ENCODE measurements at places on chromosomes 2 and 18.

GRCh38 chr18:10100196-10100595, 186.4 kb downstream of the VAPA start:
- DNase-seq = no peak

GRCh38 chr2:53569957-53570727, 197.5 kb upstream of the CHAC2 start:
- DNase-seq = no peak

DNA sequence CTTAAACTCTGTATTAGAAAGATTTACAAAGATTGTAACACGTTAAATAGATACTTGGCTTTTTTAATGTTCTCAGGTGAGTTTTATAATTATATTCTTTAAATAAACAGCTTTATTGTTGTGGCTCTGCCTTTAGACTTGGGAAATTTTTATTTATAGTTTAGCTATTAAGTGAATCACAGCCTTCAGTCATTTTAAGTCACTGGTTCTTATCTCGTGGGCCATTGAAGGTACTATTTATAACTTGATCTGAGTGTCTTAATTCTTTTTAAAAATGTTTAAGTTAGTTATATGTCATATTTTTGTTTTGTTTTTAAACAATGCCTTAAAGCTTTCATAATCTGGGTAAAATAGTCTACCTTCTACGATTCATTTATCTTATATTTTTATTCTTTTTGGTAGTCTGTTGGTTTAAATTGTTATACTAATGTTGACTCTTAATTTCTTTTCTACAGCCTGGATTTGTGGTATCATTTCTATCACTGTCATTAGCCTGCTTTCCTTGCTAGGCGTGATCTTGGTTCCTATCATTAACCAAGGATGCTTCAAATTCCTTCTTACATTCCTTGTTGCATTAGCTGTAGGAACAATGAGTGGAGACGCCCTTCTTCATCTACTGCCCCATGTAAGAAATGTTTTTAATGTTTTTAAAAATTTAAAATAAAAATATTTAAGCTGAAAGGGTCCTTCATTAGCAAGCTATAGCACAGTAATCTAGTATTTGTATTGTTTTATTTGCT, 49.3 kb downstream of the SLC39A10 start:
- no peak for DNase-seq

DNA sequence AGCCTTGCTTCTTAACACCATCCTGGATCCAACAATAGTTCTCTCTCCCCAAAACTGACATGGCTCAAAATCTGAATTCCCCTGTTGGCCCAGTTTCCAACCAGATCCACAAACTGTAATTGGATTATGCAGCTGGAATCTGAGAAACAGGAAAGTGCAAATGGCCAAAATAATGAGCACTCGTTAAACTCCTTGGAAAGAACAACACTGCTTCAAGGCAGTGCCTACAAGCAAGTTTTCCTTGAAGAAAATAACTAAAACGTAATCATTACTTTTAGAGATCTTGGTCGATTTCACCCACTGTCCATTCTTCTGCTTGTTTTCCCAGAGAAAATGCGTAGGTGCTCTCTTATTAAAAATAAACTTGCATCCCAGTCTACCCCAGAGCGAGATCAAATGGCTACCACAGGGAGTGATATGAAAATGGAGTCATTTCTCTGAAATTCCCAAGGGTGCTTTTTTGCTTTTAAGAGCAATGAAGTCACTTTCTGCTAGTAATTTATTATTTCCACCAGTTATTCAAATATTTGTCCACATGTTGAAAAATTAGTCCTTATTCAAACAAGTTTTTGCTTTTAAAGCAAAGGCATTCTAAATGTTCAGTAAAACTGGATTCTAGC, 264.2 kb downstream of the C1D start:
- DNase-seq = no peak

- no peak for DNase-seq
Observed at GRCh38 chr18:2997846-2998564, 14.9 kb downstream of the LPIN2 start.

- DNase-seq = no peak
Observed at GRCh38 chr2:70835643-70836042, at the start of gene CD207. Gene CD207, minus strand, starts transcription at chr2:70835816. Its CDS starts 40 bp downstream, at chr2:70835776.

All from activated CD8-positive, alpha-beta memory T cell treated with anti-CD3 and anti-CD28 coated beads for 4 hours (primary cell).